NCI-H187 treated with DMSO at 0.1 percent for 48 hours (cell line): ENCODE measurements at places on chromosomes 3 and 15.

DNA sequence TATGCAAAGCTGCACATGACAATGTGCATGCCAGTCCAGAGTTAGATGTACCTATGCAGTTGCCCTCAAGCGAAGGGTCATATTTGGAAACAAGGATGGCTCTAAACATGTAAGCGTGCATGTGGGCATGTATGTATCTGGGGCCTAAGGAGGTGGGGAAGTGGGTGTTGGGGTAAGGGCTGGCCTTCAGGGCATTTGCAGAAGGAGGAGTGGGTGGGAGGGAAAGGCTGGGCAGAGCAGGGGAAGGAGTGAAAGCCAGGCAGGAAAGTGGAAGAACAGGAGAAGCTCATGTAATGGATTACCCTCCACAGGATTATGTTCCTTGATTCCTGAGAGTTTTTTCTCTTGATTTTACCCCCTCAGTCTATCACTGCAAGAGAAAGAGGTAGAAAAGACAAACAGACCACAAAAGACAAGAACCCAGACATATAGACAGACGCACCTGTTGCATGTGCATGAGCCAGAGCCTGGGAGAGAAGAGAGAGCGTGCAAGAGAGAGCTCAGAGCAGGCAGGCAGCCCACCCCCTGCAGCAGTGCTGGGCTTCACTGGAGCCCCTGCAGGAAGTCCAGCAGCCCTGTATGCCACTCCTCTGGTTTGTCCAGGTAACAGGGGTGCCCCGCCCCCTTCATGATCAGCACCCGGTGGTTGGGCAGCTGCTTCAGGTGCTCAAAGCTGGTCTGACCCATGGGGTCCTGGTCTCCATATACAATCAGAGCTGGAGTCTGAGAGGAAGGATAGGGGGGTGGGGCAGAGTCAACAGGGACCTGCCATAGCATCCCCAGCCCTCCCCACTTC is 1.8 kb upstream of the PCBP4 start:
- no peak for DNase-seq

GRCh38 chr15:41772720-41773331 is 1.5 kb upstream of the MAPKBP1 start:
- DNase-seq, result no peak

GRCh38 chr3:16130066-16130465 is 44.4 kb upstream of the GALNT15 start:
- DNase-seq, result no peak

DNA sequence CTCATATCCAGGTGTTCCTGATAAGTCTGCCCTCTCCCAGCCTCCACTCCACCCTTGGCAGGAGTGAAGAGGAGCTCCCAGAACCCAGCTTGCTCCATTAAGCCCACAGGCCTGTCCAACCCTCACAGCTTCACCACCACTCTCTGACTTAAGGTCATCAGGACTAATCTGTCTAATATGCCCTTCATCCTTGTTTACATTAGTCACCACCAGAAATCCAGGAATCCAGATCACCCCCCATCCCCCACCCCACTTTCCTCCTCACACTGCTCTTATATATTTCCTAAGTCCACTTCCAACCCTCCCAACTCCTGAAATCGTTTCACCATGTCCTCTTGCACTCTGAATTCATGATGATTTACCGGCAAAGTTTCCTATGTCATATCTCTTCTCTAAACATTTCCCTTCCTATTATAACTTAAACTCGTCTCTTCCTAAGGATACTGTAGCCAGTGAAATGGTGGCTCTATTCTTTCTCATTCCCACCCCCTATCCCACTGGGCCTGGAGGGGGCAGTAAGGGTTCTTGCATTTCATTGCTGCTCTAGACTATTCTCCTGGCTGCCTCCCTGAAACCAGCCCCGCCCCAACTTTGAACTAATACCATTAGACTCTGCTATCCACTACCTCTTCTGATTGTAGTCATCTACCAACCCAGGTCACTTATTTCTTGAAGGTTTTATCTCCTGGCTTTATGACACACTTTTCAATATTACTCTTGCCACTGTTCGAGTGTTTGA is 43.4 kb downstream of the PPP2R3A start:
- DNase-seq, result no peak

DNA sequence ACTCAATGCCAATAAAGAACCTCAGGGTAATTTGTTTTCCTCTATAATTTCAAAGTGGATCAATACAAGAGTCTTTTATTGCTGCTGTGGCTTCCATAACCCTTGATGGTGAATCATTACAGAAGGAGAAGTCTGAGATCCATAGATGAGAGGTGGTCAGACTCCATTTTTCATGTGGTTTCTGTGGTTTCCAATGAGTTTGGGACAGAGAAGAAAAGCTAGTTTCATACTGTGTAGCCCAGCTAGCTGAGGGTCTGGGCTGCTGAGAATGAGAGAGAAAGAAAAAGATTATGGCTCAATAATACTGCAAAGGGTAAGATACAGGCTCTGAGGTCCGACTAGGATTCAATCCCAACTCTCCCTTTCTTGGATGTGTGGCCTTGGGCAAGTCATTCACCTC is 180.6 kb upstream of the LRRN1 start:
- no peak for DNase-seq

- no peak for DNase-seq
Observed at GRCh38 chr15:76625267-76625666, 279.9 kb downstream of the SCAPER start.

DNA sequence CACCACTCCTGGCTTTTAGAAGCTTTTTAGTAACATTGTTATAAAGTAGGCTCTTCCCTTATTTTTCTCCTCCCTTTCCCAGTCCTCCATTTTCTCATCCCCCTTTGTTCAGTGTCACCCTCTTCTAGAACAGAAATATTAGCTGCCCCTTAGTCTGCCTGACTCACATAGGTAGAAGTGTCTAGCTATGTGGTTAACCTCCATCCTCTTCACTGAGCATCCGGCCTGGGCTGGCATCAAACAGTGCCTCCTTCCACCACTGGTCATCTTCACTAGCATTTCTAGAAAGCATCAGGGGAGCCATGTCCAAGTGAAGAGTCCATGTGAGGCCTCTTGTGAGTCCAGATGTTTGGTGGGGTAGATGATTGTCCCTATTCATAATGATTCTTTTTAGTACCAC is 70.0 kb upstream of the SKOR1 start:
- DNase-seq, result no peak

- DNase-seq, result no peak
Observed at GRCh38 chr3:190116551-190117067, 4.1 kb downstream of the P3H2 start.

DNA sequence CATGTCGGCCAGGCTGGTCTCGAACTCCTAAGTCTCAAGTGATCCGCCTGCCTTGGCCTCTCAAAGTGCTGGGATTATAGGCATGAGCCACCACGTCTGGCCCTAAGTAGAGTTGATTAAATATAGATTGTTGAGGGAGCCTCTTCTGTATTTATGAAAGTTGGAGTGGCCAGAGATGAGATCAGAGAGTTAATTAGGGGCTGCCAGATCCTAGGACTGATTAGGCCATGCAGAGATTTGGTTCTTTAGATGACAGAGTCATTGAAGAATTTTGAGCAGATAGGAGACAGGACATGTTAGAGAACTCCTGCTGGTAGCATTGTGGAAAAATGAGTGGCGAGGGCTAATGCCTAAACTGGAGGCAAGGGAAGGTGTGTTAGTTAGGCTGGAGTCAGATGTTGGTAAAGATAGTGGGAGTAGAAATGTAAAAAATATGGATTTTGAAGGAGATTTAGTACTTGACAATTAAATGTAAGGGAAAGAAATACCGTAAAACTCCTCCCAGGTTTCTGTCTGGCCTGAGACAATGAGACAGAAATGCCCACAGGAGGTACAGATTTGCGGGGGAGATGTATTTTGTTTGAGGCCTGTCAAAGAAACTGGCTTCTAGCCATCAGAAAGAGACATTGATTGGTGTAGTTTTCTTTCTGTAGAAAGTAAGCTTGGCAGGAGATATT is 23.4 kb downstream of the SACM1L start:
- no peak for DNase-seq

- DNase-seq, result no peak
Observed at GRCh38 chr3:12943124-12944021, 102.0 kb upstream of the RPL32 start.

DNA sequence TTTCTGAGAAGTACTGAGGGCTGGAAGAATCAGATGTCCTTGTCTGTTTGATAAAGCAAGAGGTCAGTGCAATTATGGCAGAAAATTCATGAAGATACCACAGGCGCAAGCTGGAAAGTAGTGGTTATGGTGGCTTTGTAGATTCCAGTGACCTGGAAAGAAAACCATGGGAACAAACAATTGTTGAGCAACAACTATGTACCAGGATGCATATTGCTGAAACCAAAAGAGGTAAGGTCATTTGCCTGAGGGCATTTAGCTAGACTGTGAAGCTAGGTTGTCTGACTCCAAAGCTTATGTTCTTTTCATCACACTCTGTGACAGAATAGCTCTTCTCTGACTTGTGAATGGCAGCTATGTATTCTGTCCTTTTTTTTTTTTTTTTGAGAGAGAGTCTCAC is 74.0 kb downstream of the B3GALNT1 start:
- no peak for DNase-seq

DNA sequence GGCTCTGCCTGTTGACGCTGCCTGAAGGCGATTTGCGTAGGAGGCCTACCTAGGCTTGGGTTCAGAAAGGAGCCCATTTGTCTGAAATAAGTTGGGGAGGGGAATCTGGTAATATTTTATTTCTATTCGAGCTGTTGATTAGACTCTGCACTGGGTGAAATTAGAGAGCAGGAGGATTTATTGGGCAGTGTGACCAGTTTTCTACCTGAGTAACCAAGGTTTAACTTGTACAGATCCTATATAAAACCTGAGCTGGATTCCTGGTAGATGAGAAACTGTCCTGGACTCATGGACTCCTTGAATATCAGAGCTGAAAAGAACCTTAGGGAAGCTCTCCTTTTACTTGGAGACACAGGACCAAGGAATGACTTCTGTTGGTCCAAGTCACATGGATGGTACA is 19.6 kb upstream of the GPR156 start:
- no peak for DNase-seq

GRCh38 chr3:169591983-169592644 is 71.4 kb downstream of the MECOM start:
- no peak for DNase-seq

DNA sequence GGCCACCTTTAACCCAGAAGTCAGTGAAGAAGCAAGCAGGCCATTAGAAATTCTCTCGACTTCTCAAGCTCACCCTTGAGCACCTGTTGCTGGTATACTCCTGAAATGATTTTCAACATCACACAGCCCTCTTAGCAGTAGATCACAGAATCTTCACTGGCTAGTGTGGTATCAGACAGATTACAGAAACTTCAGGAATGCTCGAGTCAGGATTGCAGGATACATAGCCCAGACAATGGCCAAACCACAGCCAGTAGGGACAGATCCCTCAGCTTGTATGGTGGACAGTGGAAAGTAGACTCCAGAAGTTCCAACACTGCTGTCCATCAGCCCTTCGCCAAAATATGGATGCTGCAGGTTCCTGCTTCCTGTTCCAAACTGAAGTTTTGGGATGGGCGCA is 4.5 kb upstream of the KLHL40 start:
- no peak for DNase-seq

DNA sequence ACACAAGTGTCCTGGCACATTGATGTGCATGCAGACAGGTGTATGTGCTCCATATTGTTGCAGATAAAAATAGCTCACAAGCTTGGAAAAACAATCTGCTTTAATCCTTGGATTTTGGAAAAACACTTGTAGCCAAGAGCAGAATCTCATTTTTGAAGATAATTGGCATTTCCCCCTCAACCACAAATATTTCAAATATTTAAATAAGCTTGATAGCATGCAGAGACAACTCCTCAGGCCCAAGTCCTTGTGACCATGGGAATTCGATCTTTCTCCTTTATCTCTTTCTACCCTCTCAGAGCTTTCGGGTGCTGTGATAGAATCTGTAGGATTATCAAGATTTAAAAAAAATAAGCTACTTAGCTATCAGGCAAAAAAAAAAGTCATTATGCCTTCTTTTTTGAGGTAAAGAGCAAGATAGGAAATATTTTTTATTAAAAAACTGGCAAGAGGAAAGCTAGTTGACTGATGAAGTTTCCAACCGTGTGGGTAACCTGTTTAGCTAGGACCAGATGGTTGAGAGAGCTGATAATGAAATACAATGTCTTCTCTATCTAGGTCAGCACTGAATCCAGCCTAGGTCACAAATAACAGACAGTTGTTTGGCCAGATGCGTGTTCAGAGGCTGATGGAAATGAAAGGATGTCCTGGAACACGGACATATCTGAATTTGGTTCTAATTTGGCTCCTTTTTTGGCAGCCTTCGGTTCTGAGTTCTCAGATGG is 54.9 kb upstream of the SNRK start:
- no peak for DNase-seq

GRCh38 chr15:77475898-77476297 is 55.2 kb downstream of the HMG20A start:
- DNase-seq, result no peak

DNA sequence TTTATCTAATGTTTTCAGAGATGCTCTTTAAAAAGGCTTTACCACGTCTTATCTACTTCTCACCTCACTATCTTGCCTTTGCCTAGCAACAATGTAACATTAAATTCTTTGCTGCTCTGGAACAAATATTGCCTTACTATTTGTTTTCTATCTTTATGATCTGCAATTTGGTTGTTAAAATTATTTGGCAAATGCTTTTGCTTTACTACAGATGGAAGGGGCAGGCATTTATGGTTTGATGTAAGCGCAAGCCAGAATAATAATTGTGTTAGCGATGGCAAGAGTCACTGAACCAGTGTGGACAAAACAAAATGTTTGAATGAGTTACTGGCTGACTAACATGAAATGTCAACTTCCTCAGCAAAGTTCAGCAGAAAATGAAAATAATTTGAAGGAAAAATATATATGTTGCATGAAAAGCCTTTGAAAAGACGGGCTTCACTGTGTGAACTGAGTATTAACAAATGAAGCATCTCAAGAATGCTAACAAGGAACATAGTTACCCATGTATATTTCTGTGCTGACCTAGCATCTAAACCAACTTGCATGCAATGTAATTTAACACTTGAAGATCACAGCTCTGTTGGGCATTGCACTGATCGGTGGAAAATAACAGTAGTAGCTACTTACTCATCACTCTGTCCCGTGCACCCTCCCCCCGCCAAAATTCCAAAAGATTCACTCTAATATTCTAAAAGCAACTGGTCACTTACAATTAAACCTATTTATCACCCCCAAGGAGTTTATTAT is 454.0 kb upstream of the ARHGEF26 start:
- no peak for DNase-seq

DNA sequence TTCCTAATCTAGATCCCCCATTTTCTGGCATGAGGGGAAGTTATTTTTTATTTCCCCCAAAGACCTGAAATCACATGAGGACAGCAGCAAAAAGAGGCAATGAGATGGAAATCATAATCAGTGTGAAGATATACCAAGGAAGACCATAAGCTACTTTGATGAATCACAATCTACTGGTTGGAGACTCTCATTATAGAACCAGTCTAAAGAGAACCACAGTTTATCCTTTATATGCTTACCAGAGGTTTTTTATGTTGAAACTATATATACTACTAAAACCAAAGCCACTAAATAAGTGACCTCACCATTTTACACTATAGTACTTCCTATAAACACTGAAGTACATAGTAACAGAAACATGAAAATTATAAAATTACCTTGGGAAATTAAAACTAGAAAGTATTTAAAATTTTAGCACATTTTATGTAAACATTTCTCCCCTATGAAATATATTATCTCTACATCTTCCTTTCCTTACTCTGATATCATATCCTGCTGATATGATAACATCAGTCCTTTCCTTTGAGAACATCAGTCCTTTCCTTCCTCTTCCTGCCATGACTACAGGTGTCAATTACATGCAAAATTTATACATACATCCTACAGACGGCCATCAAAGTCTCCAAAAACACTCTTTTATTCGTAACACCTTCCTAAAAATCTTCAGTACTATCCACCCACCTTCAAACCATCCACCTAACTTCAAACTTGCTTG is 71.8 kb downstream of the PHC3 start:
- DNase-seq, result no peak
